Fibroblast of villous mesenchyme (primary cell): ENCODE measurements at places on chromosomes 12 and 14. TPM values are rescaled to one million over a fixed set of nuclear protein-coding genes. Genes with fewer than 3 reads are reported as not detected.

KRT78 gene
- total RNA-seq: not detected in 2 replicates

SH2B3 gene
- 42.7 and 60.2 TPM in 2 replicates for total RNA-seq

FRMD6 gene
- total RNA-seq: 475 and 524 TPM in 2 replicates

ANG gene
- total RNA-seq: 1.7 and 4.5 TPM in 2 replicates

ZDHHC22 gene
- total RNA-seq: not detected in 2 replicates

DNA sequence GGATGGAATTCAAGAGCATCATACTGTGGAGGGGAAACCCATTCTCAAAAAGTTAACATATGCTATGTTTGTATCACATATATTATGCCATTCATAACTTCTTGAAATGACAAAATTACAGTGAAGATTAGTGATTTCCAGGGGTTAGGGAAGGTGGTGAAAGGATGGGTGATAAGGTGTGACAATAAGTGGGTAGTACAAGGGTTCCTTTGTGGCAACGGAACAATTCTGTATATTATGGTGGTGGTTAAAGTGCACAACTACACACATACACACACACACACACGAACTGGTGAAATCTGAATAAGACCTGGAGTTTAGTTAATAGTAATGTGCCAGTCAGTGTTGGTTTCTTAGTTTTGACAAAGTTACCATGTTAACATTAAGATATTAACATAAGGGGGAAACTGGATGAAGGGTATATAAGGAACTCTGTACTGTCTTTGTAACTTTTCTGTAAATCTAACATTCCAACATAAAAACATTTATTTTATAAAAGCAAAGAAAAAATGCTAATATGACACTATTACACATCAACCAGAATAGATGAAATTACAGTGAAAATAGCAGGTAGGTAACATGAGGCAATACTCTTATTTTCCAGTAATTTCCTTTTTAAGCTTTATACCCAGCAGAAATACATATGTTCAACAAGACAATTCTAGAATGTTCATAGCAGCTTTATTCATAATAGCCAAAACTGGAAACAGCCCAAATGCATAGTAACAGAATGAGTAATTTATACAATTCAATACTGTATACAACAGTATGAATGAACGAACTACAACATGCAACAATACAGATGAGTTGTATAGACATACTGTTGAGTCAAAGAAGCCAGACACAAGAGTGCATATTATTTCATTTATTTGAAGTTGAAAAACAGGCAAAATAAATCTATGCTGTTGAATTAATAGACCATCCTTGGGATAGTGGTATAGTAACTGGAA is 44.0 kb upstream of the OR5AU1 start:
- no peak for DNase-seq

DNA sequence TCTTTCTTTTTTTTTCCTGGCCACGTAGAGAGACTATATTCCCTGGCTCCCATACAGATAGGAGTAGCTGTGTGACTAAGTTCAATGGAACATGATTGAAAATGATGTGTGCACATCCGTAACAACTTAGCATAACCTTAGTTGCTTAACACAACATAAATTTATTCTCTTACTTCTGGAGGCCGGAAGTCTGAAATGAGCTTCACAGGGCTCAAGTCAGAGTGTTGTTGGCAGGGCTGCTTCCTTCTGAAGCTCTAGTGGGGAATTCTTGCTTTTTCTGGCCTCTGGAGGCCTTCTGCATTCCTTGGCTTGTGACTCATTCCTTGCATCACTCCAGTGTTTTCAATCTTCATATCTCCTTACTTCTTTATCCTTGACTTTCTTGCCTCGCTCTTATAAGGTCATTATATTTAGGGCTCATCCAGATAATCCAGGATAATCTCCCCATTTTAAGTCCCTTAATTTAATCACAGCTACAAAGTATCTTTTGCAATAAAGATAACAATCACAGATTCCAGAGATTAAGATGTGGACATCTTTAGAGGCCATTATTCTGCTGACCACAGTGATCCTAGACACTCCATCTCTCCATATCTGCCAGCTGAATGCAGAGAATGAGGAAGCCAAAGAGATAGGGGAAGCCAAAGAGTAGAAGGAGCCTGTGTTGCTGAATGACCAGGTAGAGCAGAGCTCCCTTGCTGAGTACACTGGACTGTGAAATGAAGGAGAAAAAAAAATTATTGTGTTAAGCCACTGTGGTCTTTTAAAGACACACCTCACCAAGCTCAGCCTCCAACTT is 21.0 kb upstream of the SNX6 start:
- DNase-seq: peak; percentile 99

- no peak for DNase-seq
Measured at GRCh38 chr12:66945189-66945817, 266.4 kb upstream of the GRIP1 start.

DNA sequence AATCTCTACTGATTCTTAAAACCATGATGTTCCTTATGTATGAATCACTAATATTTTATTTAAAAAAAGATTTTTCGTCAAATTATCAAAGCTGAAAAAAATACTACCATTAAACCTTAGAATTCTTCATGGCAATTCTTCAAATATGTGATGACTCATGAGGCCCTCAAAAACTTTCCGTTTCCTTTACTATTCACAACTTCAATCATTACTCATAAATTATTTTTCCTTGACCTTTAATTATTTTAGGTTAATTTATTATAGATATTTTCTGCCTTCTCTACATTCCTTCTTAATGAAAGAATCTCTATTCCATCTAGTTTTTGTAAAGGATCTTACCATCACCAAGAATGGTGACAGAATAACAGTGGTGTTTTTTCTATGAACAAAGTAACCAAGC is 162.1 kb upstream of the SOX5 start:
- DNase-seq: peak; percentile 17

DNA sequence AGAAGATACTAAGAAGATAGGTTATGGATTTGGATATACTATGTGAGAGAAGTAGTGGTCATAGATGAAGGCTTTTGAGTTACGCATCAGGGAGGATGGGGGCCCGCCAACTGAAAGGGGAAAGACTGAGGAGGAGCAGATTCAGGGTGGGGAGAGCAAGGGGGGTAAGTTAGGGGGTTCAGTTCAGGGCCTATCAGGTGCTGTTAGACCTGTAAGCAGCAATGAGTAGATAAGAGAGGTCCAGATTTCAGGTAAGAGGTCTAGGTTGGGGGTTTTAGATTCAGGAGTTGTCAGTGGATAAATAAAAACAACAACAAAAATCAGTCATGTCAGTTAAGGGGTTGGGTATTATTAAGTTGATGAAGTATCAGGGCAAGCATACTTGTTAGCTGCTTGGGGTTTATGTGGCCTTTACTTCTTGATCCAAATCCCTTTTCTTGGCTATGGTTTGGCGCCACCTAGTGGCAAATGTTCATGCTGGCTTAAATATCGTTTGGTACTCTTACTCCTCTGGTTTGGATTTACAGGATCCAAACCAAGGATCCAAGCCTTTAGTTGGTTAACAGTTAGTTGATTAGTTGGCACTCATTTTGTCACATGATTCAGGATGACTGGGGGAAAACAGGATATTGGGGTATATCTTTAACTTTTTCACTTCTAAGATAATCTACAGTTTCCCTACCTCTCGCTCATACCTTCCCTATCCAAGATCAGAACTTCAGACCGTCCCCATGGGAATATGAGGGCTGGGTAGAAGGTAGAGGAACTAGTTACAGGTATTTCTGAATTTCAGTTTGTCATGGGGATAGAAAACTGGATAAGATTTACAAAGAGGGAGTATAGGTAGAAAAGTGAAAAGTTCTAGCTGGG is 65.1 kb downstream of the PCNX1 start:
- DNase-seq: peak; percentile 91

- DNase-seq: peak; percentile 70
Measured at GRCh38 chr12:49866859-49867569, 24.1 kb upstream of the BCDIN3D start.

GRCh38 chr12:104764225-104765091 is 193.6 kb downstream of the SLC41A2 start:
- no peak for DNase-seq

DNA sequence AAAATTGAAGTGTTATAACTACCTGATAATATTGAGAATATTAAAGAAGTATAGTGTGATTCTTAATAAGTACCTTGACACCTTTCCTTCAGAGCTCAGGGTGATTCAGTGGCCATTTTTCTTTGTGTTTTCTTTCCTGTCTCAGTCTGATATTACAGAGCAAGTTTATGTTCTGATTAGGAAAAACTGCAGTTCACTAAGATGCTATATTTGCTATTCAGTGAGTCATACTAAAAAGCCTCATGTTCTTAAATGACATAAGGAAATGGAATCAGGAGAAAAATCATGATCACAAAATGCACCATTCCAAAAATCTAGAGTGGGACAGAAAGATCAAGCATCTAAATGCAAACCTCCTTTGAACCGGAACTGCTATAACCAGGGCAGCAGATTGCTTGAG is 390.6 kb upstream of the ATP2B1 start:
- no peak for DNase-seq

DNA sequence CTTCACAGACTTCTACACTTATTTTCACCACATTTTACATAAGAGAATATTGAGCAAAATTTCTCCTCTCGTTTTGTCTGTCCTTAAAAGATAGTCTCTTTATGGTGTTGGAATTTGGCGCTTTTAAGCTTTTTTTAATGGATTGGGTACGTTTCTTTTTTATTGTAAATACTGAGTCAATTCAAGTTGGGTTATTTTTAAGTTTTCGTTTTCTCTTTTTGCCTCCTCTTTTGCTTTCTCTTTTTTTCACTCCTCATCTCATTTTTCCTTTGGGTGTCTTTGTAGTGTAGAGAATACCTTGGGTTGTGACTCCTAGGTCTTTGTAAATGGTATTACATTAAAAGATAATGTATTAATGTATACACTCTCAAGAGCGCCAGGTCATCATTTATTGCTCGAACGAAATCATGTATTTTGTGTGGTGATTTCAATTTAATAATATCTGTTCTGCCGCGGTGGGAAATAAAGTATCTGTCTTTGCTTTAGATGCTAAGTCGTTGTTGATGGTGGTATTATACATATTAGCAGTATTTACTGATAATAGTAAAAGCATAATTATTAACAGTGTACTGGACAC is 845 bp downstream of the TMX1 start:
- no peak for DNase-seq

GRCh38 chr12:1380171-1380851 is 214.1 kb downstream of the FBXL14 start:
- DNase-seq: no peak

GRCh38 chr12:83666690-83667089 is 980.0 kb downstream of the TMTC2 start:
- DNase-seq: no peak

DNA sequence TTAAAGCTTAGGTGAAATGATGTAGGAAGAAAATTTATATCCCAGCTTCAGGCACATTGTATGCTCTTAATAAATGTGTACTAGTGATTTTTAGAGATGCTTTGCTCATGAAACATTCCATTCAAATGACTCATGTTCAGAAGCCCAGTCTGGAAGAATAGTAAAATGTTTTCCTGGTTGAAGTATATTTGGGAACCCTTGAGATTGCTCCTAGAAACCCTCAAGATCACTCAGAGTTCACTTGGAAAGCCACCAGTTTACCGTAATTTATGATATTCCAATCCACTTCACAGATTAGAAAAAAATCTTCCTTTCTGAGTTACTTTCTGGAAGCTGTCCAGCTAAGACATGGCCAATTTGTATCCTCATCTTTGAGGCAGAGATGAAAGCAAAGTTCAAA is 186.4 kb downstream of the SYT10 start:
- no peak for DNase-seq

DNA sequence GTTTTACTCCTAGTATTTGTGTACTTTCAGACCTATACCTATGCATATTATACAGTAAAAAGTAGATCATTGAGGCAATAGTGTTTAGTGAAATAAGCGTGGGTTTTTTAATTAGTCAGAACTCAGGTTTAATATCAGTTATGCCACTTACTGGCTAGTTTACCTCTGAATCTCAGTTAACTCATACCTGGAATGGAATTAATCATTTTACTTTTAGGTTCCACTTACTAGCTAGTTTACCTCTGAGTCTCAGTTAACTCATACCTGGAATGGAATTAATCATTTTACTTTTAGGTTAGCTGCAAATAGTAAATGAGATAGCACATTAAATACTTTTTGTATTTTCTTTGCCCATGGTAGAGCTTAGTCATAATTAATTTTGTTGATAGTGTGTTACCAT is 475.7 kb downstream of the CCER1 start:
- no peak for DNase-seq

DNA sequence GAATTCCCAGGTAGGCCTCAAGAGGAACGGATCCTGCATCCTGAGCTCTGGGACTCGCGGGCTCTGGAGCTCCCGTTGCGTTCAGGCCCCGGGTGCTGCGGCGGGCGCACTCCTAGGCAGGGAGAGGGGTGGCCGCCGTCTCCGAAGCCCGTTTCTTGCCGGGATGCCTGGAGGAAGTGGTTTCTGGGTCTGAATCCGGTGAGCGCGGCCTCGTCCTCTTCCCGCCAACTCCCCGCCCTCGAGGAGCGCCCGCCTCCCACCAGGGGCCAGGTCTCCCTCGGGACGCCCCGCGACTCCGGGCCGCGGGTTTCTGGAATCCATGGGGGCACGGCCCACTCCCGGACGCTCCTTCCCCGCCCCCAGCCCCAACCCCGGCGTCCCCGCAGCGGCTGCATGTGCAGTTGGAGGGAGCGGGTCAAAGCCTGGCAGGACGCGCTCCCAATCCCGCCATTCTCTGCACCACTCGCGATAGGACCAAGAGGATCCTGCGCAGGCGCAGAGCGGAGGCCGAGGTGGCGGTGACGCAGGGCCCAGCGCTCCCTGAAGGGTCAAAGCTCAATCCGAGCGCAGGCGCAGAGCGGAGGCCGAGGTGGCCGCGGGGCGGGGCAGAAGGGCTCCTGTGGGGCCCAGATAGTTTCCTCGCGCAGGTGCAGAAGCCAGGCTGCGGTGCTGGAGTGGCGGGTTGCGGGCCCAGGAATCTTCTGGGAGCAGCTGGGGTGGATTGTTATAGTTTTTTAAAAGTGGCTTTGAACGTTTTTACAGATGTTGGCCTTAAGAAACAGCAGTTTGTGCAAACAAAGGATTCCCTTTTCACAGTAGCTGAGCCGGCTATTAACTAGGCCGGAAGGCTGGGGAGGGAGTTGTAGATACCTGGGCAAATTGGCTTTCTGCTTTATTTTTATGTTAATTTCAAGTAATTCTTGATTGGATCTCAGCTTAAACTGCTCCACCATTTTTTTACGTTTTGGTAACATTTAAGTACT is 796.4 kb downstream of the AACS start:
- peak; percentile 1 for DNase-seq

GRCh38 chr14:70952485-70952884 is 45.2 kb downstream of the PCNX1 start:
- DNase-seq: no peak

- DNase-seq: no peak
Measured at GRCh38 chr12:127507341-127507740, 759.6 kb upstream of the TMEM132C start.

DNA sequence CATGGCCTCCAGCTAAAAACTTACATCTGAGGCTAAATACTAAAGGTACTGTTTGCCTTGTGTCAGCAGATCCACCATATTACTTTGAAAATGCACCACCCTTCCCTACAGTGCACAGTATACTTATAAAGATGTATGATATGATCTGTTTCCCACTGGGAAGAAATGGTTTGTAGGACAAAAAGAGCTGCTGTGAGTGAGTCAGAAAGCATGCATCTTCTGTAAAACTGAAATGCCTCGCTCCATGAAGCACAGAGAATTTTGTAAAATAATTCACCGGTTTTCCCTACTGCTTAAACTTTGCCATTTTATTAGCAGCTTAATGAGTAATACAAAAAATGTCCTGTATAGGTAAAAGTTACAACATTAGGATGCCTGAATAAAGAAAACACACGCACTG is 68.8 kb downstream of the MDGA2 start:
- no peak for DNase-seq
